ENCODE measurements at places on chromosomes 11 and 22.
A peak's percentile ranks its signal among the peaks of the same experiment; 100 is the strongest.

GRCh38 chr11:8841899-8842298 is 69.1 kb upstream of the AKIP1 start:
- DNase-seq: no peak

GRCh38 chr11:110298301-110298765 is 1.9 kb upstream of the RDX start:
- DNase-seq: no peak

GRCh38 chr11:121466063-121466794 is 13.5 kb upstream of the SORL1-AS1 start:
- peak; percentile 20 for DNase-seq

DNA sequence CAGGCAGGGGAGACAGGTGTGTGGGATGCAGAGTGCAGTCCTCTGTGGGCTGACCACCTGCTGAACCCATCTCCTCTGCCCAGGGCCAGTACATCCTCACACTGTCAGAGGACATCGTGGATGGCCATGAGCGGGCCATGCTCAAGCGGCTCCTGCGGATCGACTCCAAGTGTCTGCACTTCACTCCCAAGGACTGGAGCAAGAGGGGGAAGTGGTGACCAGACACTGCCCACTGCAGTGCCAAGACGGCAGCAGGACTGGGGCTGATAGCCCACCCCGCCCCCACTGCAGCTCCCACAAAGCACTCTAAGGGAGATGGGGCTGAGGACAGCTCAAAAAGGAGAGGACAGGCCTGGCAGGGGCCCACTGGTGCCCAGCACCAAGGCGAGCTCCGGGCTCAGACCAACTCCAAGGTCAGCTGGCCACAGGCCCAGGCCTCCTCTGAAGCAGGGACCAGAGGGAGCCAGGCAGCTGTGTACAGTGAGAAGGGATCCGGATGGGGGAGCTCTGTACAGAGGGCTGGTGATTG is 1.6 kb downstream of the RNASEH2C start:
- DNase-seq: peak; percentile 24

GRCh38 chr11:33930317-33931021 is 38.6 kb upstream of the LMO2 start:
- DNase-seq: no peak

GRCh38 chr11:70252844-70253243 is 17.6 kb upstream of the PPFIA1 start:
- no peak for DNase-seq

GRCh38 chr11:13333456-13333957 is 55.9 kb downstream of the BMAL1 start:
- no peak for DNase-seq
